H7 (cell line): ENCODE measurements at places on chromosomes 16 and 17. TPM values are rescaled to one million over a fixed set of nuclear protein-coding genes. Genes with fewer than 3 reads are reported as not detected.

Gene RDM1
- 7.0 and 11.9 TPM in 2 replicates for total RNA-seq

Gene C16orf74
- 4.1 and 7.2 TPM in 2 replicates for total RNA-seq

Gene CCL8
- total RNA-seq, result not detected in 2 replicates

Gene C17orf113
- total RNA-seq, result 1.0 and 1.1 TPM in 2 replicates

Gene GTF3C1
- 107 TPM in 2 replicates for total RNA-seq

Gene OTOP3
- total RNA-seq, result not detected in 2 replicates

Gene CCDC40
- total RNA-seq, result 3.8 and 4.2 TPM in 2 replicates

Gene HEATR9
- total RNA-seq, result not detected in 2 replicates

Gene GRAPL
- not detected in 2 replicates for total RNA-seq

Gene PRR14
- 4.7 and 4.8 TPM in 2 replicates for total RNA-seq

Gene CDYL2
- total RNA-seq, result 1.6 and 1.8 TPM in 2 replicates
